NCI-H2029 (cell line): ENCODE measurements at places on chromosomes 2 and 18.
A peak's percentile ranks its signal among the peaks of the same experiment; 100 is the strongest.

GRCh38 chr2:210503001-210503623 lies 26.6 kb upstream of the LANCL1 start:
- peak; percentile 41 for DNase-seq

GRCh38 chr2:56192664-56193305 lies 9.0 kb downstream of the CCDC85A start:
- no peak for DNase-seq

DNA sequence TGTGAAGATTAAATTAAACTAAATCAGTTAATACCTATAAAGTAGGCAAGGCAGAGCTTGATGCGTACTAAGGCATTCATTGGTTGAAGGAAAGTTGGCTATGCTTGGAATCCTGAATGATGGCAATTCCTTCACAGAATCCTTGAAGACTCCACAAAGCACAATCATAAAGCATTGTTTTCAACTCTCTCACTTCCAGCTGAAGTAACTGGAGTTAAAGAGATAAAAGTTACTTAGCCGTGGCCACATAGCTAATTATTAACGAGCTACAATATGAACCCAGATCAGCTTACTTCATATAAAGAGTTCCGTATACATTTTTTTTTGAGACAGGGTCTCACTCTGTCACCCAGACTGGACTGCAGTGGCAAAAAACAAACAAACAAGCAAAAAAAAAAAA lies 483.9 kb upstream of the DDX18 start:
- no peak for DNase-seq

GRCh38 chr2:217222309-217222910 lies 362.5 kb upstream of the TNP1 start:
- no peak for DNase-seq

DNA sequence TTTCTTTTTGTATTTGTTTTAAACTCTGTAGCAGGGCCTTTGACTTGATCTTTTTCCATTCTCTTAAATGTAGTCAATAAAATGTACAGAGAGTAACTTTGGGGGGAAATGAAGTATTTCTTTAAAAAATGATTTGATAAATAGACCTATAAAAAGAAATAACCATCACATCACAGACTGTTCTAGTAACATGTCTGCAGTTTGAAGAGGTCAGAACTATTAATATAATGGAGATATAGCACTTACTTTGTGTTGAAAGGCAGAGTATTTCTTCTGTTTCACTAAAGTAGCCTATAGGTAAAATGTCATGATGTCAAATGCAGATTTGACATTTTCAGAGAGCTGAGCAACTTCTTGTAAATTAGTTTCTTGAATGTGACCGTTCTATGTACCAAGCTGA lies 55.7 kb upstream of the FAM237A start:
- DNase-seq, result no peak

DNA sequence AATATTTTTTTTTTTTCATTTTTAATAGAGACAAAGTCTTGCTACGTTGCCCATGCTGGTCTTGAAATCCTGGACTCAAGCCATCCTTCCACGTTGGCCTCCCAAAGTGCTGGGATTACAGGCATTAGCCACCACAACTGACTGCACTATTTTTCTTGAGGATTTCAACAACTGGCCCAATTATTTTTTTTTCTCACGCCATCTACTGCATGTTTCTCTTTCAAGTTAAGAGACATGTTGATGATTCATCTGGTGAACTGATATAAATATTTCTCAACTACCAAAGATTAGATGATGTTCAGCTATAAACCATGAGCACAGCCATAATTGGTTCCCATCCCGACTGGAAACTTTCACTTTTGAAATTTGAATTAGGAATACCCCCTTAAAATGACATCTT lies 688.4 kb upstream of the SYT4 start:
- no peak for DNase-seq

GRCh38 chr2:24825883-24826772 lies 32.9 kb downstream of the CENPO start:
- DNase-seq, result no peak

GRCh38 chr2:74212702-74213410 lies 14.4 kb downstream of the MTHFD2 start:
- no peak for DNase-seq

DNA sequence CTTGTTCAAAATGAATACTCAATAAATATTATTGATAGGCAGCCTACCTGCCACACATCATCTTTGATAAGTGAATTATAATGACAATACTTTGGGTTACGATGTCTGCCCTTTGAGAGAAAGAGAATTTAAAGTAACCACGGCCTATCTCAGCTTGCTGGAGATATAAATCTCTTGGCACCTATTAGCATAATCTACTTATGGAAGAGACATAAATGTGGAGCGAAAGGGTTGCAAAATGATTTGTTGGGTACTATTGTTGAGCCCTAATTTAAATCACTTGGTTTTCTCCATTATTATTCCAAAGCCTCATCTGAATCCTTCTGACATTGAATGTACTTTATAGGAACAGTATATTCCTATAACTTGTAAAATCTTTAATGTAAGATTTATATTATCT lies 520.1 kb downstream of the DPP10 start:
- DNase-seq, result no peak

- no peak for DNase-seq
Observed at GRCh38 chr2:171626949-171627348, 60.3 kb upstream of the DYNC1I2 start.

- no peak for DNase-seq
Observed at GRCh38 chr2:236093134-236093533, 75.1 kb downstream of the GBX2 start.

DNA sequence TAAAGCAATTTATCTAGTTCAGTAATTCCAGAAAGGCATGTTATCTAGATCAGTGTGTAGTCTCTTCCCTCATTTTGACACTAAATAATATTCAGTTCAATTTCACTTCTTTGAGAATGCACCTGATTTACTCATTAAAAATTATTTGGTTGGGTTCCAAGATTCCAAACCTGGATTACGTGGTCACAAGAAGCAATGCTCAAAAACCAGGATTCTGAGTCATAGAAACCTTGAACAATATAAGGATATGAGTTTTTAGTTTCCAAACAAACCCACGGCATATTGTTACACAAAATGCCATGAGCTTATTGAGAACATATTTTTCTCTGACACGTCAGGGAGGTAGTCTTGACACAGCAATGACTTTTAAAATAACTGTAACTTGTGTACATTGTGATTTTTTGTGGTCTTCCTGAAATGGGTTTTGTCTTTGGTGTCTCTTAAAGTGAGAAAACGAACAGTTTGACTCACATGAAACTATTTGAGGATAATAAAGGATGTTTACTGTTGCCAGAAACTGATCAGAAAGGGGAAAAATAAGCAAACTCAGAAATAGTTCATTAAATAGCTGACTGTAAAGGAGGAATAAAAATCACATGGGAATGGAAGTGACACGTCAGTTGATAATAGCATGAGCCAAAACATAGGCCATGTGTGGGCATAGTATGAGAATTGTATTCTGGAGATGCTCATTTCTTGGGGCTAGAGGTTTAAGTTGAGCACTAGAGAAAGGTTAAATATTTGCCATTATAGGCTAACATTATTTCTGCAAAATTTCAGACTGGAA lies 617.7 kb upstream of the CDH2 start:
- no peak for DNase-seq

- no peak for DNase-seq
Observed at GRCh38 chr18:46388286-46388685, 268.7 kb downstream of the LOXHD1 start.

DNA sequence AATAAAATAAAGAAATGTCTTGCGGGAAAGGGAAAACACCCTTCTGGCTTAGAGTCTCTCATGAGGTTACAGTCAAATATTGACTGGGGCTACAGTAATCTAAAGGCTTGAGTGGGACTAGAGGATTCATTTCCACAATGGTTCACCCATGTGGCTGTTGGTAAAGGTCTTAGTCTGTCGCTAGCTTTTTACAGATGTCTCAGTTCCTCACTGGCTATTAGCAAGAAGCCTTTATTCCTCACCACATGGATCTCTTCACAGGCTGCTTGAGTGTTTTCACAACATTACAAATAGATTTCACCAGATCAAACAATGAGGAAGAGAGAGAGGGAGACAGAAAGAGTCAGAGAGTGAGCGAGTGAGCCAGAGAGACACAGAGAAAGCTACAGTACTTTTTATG lies 8.3 kb upstream of the ZC3H15 start:
- DNase-seq, result peak; percentile 11
